Activated CD4-positive, alpha-beta T cell treated with anti-CD3 and anti-CD28 coated beads for 24 hours (primary cell): ENCODE measurements at places on chromosomes 2 and 18.

DNA sequence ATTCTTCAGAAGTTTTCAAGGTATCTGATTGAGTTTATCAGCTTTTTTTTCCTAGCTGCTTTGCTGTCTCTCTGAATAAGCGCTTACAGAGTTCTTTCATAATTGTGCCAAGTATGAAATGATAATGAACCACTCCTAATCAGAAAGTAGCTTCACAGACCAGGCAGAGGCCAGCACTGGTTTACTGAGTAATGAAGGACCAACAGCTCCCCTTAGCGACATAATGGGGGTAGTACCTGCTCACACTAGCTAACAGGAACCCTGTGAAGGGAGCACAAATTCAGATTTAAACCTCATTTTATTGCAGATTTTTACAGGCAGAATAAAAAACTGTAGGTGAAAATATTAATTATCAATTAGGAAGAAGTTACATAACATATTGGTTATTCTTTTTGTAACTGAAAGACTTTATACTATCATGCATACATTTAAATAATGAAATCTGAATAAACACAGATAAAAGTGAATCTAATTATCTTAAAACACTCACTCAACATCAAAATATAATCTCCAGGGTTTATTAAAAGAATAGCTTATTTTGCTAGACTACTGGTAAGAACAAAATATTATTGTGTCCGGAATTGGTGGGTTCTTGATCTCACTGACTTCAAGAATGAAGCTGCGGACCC, 53.7 kb upstream of the LRRC30 start:
- DNase-seq, result no peak

DNA sequence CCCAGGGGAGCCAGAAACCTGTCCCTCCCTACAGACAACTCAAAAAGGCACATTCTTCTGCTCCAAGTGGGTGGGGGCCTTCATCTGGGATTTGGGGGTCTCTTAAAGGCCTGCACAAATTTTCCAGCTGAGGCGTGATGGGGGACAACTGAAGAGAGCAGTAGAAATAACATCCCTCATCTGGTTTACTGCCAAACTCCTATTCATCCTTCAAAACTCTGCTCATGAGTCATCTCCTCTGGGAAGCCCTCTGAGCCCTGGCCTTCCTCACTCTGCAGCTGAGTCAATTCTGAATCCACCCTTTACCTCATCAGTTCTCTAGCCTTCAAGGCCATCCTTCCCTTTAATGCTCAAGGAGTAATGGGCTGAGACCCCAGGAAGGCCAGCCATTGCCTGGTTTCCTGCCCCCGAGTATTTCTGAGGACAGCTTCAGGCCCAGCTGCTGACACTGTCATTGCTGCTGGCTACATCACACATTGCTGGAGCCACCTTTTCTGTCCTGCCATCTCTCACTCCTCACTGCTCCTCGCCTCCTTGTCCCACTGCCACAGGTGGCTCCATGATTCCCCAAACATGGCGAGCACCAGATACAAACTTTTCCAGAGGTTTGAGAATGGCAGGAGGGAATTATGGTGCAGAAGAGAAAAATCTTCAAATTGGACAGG, 32.2 kb upstream of the GLI2 start:
- DNase-seq, result no peak

DNA sequence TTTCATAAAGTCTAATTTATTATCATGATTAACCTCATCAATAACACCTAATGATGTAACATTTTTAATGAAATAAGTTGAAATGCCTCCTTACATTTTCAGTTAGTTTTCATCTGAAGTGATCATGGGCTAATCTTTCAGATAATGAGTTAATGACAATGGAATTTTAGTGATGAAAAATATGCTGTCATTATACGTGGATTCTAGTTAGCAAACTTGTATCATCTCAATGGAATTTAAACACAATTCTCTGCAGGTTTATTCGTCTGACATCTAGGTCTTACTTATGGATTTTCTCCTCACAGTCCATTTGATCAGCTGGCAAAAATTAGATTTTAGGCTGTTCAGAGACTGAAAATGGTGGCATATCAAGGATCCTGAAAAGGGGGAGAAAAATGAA, 885.0 kb downstream of the SLC4A3 start:
- no peak for DNase-seq

GRCh38 chr2:19358242-19359020, at the start of gene OSR1:
OSR1 (minus strand) TSS chr2:19358623; CDS start chr2:19353805, 4,818 bp downstream.
- DNase-seq, result no peak

- no peak for DNase-seq
These were observed 973.0 kb upstream of the CHAC2 start for GRCh38 chr2:52794581-52794980.

DNA sequence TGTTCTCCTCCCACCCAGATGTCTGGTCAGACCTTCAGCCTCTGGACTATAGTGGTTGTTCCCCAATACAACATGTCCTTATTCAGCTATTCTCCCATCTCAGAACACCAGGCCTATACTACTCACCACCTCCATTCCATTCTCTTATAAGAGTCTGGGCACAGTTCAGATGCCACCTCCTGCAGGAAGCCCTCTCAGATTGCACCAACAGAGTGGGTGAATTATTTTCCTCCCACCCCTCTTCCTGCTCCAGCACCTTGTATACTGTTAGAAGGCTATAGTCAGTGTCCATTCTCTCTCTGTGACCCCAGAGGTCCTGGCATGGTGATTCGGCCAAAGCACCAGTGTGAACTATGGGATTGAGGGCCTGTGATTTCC, 204.6 kb downstream of the GLI2 start:
- DNase-seq, result no peak

DNA sequence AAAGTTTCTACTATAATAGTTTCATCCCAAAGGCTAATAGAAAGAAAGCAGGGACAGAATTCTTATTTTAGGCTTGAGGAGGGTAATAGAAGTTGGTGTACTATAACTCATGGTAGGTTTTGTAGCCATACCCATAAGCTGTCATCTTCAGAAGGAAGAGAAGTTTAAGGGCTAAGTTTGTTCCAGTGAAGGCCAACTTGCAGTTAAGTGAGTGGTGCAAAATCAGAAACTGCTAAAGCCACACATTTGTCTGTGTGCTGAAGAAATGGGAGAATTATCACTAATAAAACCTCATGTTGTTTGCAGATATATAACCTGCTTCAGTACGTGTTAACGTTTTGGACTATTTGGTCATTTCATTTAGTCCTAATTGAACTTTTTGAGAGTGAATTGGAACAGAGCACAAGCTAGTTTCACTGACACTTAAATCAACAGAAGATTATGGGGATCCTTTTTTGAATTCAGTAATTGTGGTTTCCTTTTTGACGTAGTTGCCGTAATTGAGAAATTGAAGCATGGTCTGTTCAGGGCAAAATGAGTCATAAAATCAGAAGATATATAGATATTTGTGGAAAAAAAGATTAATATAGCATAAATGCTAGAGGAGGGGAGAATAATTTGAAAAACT, 69.1 kb downstream of the PHLPP1 start:
- DNase-seq, result no peak

GRCh38 chr2:129798301-129798581, 181.2 kb upstream of the RAB6C start:
- DNase-seq, result no peak

DNA sequence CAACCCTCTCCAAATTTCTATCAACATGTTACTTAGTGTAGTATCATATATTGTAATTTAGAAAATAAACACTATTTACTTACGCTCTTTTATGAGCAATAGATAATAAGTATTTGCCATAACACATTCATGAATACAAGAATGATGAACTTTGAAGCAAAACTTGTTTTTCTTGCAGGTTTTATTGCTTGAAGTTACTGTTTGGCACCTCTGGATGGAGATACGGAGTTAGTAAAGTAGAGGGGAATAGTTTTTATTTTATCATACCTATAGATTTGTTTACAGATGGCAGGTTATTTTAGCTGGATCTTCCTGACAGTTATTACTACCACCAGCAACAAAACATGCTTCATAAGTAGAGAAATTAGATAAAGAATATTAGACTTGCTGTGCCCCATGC, 274.2 kb upstream of the LRRTM4 start:
- DNase-seq, result no peak

DNA sequence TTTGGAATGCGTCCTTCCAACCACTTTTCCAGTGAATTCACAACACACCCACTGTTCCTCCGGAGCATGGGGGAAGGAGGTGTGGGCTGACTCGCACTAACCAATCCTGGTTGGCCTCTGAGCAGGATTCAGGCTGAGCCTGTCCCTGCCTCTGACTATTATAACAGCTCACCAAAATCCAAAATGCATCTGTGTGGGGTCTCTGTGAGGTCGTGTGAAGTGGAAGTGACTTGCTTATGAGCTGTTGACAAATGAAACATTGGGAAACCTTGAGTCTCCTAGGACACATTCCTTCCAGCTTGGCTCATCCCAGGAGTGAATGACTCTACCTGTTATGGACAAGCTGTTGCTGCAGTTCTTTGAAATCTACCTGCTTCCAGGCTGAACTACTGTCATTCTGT, 1.5 kb downstream of the CIDEA start:
- DNase-seq, result no peak
